ENCODE measurements at places on chromosomes 13 and 19.

DNA sequence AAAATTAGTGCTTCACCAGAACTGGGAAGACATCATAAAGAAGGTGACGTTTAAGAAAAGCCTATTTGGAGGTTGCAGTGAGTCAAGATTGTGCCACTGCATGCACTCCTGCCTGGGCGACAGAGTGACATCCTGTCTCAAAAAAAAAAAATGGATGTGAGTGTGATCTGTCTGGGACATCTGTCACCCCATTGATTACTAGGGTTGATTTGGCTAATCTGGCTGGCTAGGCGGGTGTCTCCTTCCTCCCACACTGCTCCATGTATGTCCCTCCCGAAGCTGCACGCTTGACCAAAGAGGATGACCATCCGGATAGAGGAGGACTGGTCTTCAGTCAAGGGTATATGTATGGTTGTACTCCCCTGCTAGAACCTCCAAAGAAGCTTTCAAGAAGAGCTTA, 2.6 kb downstream of the GTF2F2 start:
- no peak for DNase-seq

GRCh38 chr19:13974073-13974472, 21.8 kb downstream of the DCAF15 start:
- no peak for DNase-seq

DNA sequence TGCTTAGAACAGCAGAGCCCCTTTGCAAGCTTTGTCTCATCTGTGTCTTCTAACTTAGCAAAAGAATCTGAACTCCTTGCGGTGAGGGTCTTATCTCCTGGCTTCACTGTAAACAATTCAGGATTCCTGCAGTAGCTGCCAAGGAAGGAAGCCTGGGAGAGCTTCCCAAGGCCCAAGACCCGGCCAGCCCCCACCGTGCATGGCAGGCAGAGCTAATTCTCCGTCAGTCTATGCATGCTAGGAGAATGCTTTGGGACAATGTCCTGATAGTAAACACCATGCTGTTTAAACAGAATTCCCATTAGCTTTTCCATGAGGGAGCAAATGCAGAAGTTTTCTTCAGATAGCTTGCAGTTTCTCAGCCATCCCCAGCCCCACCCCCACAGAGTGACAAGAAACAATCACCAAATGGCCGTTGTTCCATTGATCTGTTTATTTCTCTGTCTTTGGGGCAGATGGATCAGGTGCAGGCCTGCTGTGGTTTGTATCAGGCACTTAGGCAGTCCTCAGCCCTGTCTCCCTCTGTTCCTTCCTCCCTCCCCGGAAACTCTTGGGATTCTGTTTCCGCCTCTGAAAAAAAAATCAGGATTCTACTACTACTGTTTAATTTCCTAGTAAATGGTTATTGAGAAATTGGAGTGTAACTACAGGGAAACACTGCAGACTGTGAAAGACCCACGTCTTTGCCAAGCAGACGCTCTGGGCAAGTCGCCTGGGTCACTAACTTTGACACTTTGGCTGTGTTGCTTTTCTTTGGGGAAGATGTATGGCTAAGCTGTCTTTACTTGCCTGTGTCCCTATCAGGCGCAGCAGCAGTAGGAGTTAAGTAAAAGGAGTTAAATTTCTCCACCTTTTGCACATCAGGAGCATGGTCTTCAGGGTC, 40.7 kb upstream of the SPATA13 start:
- no peak for DNase-seq

- no peak for DNase-seq
These were observed 1.1 kb upstream of the NEK3 start for GRCh38 chr13:52160506-52160905.

GRCh38 chr13:111095911-111096501, 19.1 kb upstream of the ARHGEF7 start:
- no peak for DNase-seq

DNA sequence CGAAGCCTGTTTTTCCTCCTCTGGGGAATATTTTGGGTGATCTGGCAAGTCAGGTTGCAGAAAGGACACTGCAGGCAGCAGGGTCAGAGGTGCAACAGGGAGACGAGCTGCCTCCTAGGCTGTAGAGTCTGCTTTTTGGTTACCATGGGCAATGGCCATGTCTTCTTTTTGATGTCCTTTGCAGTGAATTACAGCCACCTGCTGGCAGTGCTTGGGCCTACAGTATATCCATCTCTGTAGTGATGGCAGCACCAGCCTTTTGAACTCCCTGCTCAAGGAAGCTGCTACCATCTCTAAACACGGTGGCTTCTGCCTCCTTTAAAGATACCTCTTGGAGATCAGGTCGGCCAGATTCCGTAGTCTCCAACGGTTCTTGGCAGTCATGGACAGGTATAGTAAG, 73.9 kb downstream of the WTIP start:
- no peak for DNase-seq

- no peak for DNase-seq
These were observed 346.6 kb upstream of the SLITRK5 start for GRCh38 chr13:87324558-87324957.

- no peak for DNase-seq
These were observed 3.8 kb upstream of the FGF14 start for GRCh38 chr13:102405499-102406100.

GRCh38 chr13:33348366-33348765, 62.8 kb upstream of the STARD13 start:
- no peak for DNase-seq

DNA sequence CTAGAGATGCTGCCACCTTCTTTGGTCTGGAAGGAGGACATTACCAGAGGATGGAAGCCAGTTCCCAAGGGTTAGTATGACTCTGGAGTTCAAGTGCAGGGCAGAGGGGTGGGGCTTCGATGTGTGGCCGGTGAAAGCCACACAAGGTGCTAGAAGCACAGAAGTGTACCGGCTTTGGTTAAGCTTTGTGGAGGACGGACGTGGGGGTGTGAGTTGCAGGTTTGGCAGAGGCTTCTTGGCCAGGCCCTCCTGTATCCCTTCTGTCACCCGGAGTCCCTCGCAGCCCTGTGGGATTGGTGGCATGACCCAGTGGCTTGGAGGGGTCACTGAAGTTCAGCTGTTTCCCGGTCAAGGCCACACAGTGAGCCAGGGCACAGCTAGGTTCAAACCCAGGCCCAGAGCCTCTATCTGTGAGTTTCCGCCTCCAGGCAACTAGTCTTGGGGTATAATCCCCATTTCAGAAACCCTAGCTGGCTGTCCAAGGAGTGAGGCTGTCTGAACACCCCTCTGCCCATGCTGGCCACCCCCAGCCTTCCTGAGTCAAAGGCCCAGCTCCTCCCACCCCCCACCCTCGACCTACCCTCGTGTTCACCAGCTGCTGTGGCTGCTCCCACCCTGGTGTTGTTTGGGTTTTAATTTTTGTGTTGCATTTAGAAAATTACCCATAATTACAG, 4.6 kb upstream of the SSBP4 start:
- no peak for DNase-seq

DNA sequence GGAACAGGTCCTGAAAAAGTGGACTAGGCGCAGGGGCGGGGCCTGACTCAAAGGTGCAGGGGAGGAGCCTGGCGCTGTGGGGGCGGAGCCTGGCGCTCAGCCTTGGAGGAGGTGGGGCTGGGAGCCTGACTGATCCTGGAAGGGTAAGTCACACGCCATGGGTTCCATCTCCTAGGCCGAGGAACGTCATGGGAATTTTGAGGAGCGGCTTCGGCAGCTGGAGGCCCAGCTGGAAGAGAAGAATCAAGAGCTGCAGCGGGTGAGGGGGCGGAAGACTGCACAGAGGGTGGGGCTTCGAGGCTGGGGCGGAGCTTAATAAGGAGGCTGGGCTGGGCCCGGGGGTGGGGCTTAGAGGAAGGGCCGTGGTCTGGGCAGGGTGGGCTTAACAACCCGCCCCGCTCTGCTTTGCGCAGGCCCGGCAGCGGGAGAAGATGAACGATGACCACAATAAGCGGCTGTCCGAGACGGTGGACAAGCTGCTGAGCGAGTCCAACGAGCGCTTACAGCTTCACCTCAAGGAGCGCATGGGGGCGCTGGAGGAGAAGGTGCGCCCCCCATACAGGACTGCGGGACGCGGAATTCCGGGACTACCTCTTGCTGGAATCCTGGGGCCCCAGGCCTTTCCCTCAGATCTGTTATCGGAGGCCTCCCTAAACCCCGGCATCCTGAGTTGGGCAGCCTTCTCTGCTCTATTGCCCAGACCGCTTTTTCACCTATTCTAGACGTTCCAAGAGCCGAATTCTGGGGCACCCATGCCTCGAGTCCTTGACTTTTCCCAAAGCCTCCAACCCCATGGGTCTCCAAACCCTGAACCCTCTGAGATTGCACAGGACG, 14.5 kb downstream of the PPFIA3 start:
- DNase-seq: peak; percentile 79

DNA sequence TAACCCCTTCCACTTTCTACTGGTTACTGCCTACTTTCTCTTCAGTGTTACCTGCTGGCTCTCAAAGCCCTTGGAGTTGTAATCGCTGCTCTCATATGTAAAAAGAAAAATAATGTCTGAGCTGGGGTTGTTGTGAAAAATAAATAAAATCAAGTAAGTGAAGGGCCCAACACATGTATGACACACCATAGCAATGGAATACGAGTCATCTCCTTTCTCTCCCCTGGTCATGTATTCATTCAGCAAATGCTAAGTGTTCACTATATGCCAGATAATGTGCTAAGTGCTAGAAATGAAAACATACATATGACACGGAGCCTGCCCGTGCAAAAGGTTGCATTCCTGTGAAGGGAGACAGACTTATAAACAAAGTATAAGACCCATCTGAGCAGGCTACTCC, 535.0 kb downstream of the RFC3 start:
- no peak for DNase-seq

GRCh38 chr13:60433505-60433904, 36.5 kb downstream of the TDRD3 start:
- DNase-seq: no peak

DNA sequence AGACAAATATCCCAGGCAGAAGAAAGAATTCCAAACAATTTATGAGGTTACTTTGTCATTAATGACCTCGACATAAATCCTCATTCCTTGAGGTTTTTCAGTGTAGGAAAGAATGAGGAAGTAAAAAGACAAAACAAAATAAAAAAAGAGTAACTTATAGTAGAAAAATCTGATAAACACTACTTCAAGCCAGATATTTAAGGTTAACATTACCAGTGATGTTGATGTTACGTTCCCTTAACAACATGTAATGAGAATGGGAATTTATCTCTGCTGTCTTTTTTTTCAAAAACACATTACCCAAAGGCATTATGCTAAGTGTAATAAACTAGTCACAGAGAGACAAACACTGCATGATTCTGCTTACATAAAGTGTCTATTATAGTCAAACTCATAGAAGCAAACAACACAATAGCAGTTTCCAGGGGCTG, 935.1 kb downstream of the SLITRK1 start:
- no peak for DNase-seq

DNA sequence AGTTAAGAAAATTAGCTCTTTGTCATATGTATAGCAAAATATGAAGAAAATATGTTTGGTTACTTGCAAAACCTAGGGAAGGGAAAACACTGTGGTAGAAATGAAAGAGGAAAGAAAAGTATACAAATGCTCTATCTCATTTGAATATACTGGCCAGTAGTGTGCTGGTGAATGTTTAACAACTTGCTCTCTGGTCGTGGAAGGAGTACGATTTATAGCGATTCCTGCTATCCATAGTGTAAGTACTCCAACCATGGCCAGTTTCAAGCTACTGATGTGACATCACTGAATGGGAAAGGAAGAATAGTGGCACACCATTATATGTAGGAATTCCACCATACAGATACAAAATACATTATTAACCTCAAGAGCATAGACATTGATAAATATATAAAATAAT, 9.3 kb downstream of the BORA start:
- DNase-seq: no peak

DNA sequence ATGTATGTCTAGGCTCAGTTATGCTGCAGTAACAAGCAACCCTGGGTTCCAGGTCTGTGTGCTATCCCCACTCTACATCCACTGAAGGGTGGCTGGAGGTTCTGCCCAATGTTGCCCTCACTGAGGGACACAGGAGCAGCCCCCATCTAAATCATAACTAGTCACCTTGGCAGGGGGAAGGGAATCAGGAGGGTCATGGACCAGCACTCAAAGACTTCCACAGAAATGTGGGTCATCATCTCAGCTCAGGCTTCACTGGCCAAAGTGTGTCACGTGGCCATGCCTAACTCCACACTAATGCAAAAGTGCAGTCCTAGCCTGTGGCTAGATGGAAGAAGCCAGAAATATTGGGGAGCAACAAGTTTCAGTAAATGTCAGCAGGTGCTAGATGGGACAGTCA, 137.3 kb upstream of the ZNF507 start:
- peak; percentile 17 for DNase-seq

DNA sequence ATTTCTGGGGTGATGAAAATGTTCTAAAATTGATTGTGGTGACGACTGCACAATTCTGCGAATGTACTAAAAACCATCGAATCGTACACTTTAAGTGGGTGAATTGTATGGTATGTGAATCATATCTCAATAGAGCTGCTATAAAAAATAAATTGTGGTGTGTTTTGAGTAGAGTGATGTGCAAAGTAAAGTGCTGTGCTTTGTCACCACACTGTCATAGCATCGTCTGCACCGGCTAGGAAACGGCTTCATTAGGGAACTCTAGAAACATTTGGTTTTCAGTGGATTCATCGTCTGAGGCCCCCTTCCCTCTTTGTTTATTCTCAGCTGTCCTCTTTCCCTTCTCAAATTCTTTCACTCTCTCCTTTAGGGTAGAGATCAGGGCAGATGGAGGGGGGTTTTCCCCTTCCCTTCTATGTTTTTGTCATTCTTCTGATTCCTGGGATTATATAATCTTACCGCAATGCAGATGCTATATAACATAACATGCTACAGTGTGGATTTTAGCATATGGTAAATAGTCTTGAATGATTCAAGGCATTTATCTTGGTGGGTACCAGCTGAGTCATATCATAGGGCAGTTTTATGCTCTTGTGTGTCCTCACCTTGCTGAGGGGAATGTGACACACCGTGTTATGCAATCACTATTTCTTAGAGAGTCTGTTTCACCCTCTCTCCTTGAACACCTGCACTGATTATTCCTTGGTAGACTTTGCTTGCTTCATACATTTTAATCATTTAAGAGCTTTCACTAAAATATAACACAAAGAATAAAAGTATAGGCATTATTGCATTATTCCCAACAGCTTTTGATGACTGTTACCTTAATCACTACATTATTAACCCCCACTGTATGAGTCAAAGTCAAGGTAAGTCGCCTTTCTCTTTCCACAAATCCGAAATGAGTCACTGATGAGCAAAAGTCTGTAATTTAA, 239.4 kb downstream of the DCLK1 start:
- DNase-seq: no peak

DNA sequence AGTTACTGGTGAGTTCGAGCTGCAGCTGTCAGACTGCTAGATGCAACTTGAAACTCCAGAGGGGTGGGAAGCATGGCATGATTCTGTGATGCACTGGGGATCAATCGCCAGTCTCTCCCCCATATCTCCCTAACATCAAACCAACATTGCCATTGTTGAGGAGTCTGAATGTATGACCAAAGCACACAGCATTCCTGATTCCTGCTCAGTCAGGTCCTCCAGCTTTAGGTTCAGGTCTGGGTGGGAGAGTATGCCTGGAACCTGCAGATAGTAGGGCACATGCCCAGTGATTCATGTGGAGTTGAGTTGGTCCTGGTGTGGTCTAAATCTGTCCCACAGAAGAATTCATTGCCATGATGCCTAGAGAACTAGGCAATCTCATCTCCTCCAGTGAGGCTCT, 269.1 kb downstream of the GPC5 start:
- no peak for DNase-seq

GRCh38 chr13:30664689-30665275, 47.1 kb downstream of the USPL1 start:
- DNase-seq: no peak

All from activated CD8-positive, alpha-beta memory T cell treated with anti-CD3 and anti-CD28 coated beads, Interleukin-2, amount 50 U/mL, for 48 hours (primary cell).